ENCODE measurements at places on chromosomes 6 and 20.
A peak's percentile ranks its signal among the peaks of the same experiment; 100 is the strongest.

DNA sequence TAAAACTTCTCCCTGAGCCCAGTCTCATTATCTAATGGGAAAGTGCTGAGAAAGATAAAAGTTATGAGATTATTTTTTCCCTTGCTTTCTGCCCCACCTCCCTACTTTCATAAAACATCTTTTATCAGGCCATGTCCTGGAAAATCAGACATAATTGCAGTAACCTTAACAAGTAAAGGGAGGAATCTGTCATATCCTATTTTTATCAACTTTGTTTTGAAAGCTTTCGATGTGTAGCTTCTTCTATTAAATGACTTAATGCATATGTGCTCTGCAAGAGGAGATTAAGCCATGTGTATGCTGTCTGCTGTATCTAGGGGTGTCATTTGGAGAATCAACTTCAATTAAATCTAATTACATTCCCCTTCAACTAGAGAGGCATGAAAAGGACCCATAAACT is 408.9 kb downstream of the CBLN4 start:
- no peak for DNase-seq

- no peak for DNase-seq
These were observed 2.8 kb downstream of the RAET1E start for GRCh38 chr6:149895048-149895590.

- DNase-seq, result no peak
These were observed 21.0 kb downstream of the PHACTR3 start for GRCh38 chr20:59625214-59625922.

DNA sequence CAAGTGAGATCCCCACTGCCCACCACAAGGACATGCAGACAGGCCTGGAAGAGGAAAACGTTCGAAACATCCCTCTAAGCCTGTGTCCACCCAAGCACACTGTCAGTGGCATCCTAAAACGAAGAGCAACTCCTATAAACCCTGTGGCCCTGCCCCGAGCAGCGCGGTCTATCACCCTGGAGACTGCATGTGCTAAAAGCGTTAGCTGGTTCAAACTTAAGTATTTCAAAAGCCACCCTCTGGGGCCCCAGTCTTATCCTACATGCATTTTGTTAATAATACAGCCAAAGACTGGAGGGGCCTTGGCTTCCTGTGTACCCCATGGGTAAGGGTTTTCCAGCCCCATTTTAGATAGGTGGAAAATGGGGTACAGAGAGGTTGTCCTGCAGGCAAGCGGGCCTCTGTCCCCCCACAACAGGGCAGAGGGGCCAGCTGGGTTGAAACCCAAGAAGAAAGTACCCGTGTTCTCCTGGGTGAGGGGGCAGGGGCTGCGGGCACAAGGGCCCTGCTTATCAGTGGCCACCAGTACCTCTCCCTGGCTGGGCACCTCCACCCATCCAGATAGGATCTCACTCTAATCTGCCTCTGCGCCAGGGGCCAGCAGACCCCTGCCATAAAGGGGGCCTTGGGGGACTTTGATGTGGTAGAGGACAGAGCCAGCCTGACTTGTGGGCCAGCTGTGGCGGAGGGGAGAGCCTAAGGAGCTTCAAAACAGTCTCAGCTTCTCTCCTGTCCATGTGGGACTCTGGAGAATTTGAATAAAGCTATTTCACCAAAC is 28.3 kb downstream of the PREX1 start:
- DNase-seq, result no peak

- DNase-seq, result no peak
These were observed 333.6 kb upstream of the JARID2 start for GRCh38 chr6:14912226-14912625.

- DNase-seq, result no peak
These were observed 26.2 kb downstream of the RNF144B start for GRCh38 chr6:18413381-18413780.

DNA sequence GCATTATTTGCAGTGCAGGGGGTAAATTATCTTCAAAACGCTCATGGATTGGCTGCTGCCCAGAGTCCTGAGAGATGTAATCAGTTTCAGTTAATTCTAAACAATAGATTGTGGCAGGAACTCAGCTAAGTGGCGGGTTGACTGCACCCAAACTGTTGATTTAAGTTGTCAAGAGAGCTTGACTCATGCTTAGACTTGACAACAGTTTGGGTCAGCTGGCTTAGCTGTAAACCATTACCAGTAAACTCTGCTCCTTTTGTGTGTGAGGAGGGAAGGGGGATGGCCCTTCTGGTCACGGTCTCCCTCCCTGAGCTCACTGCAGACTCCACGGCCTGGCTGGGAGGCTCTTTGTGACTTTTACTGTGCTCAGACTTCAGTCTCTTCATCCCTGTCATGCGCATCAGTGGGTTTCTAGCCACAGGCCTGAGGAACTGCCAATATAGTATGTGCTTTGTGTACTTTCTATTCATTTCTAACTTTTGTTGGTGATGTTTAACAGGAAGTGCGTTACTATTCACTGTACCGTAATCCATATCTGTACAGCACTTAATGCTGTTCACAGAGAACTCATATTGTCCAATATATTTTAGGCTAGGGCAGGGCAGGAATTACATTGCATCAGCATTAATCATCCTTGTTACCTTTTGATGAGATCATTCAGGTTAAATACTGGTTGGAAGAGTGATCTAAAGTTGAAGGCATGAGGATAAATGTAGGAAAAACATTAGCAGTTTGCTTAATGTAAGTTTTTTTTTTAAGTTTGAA is 488.3 kb downstream of the CDKAL1 start:
- no peak for DNase-seq

DNA sequence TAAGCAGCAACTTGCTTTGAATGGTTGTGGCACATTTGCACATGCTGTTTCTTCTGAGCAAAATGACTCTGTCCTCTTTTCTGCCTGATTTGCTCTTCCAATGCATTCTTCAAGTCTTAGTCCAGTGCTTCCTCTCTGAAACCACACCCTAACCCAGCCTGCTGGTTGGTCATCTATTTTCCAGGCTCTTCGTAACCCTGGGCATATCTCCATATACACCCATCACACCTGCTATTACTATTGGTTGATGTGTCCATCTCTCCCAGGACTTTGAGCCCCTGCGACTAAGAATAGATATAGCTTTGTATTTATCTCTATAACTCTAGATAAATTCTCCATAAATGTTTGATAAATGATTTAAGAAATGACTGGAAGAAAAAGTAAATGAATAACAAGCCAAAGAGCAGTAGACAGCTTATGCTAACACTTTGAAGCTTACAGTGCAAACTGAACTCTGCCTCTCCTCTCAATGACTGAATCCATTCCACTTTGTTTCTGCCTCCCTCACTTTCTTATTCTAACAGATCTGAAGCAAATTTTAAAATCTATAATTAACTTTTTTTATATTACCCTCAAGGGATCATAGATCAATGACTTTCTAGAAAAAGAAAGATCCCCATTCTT is 59.7 kb upstream of the NT5E start:
- DNase-seq, result no peak

- DNase-seq, result no peak
These were observed 38.0 kb downstream of the CST8 start for GRCh38 chr20:23528867-23529431.

DNA sequence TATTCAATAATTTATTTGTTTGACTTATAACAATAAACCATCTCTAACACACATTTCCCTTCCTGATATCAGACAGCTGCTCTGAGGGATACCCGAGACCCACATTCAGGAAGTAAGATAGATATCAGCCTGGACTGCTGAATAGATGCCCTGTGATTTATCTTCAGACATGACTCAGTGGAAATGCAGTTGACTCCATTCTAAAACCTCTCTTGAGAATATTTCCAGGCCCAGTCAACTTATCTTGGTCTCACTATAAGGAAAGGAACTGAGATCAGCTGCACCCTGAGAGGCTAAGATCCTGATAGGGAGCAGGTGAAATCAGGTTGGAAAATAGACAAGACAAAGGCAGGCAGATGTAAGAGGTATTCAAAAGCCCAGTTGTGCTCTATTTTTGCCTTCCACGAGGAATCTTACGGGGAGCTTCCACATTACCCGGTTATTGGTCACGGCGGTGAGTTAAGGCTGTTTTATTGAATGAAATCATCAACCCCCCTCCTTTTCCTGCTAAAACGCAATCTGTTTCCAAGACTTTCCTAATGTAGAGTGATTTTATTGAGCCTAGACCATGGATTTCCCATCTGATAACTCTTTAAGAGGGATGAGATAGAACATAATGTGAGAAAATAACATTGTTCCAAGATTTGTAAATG is 25.5 kb downstream of the C6orf15 start:
- DNase-seq, result no peak

GRCh38 chr6:96499781-96500180 is 21.8 kb upstream of the UFL1 start:
- DNase-seq, result peak; percentile 13

DNA sequence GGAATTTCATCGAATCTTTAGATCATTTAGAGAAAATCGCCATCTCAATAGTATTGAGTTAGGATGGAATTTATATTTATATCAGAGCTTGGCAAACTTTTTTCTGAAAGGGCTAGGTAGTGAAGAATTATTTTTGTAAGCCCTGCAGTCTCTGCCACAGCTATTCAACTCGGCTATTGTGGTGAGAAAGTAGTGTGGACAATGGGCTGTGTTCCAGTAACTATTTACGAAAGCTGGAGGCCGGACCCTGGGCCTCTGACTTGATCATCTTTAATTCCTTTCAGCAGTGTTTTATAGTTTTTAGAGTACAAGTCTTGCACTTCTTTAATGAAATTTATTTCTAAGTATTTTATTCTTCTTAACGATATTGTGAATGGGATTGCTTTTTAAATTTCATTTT is 201.5 kb downstream of the FARS2 start:
- no peak for DNase-seq

DNA sequence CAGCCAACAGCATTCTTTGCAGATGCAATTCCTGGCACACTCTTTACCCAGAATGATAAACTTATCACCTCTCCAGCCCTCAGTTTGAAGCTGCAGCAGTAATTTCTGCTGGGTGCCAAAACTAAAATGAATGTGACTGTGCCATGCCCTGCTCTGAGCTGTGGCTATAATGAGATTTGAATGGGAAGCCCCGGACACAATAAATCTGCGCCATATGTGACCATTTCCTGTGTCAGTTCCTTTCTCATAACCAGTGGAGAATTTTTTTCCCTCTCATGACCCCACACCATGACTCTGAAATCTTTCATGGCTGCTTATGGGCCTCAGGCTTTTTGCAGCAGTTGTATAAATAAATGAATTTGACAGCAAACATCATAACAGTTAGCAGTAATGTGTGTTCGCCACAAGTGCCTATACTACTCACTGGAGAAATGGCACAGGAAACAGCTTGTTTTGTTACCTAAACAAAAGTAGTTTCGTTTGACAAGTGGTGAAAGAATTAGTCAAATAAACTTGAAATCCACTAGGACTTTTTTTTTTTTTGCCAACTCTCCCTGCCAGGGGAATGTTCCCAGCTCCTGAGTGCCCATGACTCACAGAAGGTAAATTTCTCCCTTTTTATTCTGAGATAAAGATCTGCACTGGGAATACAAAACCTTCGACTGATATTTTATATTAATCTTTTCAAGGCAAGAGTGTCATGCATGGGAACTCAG is 408.4 kb downstream of the PKHD1 start:
- DNase-seq, result no peak

- DNase-seq, result no peak
These were observed 34.4 kb upstream of the PTPN1 start for GRCh38 chr20:50475681-50476292.

DNA sequence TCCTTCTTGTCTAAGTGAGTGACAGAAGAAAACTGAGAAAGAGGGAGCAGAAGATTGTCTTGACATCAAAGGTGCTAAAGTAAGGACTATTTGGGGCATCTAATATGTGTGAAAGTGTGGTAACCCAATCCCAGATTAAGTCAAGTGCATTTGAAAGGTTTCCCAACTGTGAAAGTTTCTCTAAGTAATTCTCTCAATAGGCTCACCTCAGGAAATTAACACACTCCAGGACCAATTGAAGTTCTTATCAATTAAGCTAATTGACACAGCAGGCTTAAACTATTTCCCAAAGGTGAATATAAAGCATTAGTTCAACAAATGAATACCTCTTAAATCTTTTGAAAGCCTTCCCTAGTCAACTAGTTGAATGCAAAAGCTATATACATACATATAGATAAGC is 212.8 kb upstream of the FUT9 start:
- DNase-seq, result no peak

All from activated T-helper 9 cell treated with anti-CD3 and anti-CD28 coated beads, Interleukin-2, amount 50 U/mL, for 16 hours (primary cell).